ENCODE measurements at places on chromosomes 6 and 20.

DNA sequence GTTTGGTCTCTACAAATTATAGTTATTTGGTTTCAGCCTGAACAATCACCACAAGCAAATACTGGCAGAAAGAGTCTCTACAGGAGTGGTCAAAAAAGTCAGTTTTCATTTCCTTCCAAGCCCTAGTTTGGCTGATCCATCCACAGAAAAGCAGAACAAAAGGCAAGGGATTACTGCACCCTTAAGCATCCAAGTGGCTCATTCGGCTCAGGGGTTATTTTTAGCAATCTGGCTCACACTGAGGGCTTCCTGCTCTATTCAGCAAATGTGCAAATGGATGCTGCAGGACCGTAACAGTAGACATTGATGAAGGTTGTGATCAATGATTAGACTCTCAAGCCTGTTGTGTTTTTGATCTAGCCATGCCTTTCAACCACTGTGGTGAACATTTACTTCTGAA lies 62.2 kb upstream of the FABP7 start:
- peak; percentile 10 for DNase-seq

GRCh38 chr6:142238881-142239280 lies 62.9 kb upstream of the ADGRG6 start:
- DNase-seq, result no peak

GRCh38 chr6:45415788-45416518 lies 38.2 kb upstream of the SUPT3H start:
- DNase-seq, result no peak

- DNase-seq, result peak; percentile 22
Measured at GRCh38 chr6:161353208-161353613, 79.3 kb upstream of the AGPAT4 start.

DNA sequence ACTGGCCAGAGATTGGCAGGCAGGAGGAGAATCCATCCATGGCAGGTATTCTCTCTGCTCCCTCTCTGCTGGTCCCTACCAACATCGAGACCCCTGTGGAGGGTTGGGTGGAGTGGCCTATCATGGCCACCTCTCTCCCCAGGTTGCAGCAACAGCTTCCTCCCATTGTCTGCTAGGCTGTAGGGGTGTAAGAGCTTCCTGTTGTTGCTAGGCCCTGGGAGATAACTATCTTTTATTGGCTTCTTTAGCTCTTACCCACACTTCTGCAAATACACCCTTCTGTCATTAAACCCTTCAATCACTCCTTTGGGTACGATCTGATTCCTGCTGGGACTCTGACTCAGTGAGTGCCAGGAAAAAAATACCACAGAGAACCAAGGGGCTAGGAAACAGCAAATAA lies 66.6 kb upstream of the FAM184A start:
- no peak for DNase-seq

DNA sequence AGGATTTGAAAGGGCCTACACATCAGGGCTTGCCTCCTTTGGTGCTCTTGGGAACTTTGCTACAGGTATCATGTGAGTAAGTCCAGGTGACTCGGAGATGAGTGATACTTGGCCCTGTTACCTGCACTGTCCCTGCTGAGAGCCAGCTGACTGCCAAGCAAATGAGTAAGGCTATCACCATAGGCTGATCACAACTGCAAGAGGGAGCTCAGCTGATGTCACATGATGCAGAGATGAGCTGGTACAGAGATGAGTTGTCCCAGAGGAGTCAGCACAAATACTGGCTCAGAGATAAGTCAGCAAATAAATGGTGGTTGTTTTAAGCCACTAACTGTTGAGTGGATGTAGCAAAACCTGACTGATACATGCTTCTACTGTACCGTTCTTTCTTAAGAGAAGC lies 41.4 kb downstream of the LAMP5 start:
- peak; percentile 41 for DNase-seq
